H7 (cell line): ENCODE measurements at places on chromosomes 3 and 15.

GRCh38 chr3:56795097-56795828 lies 6.5 kb downstream of the ARHGEF3 start:
- no peak for DNase-seq

DNA sequence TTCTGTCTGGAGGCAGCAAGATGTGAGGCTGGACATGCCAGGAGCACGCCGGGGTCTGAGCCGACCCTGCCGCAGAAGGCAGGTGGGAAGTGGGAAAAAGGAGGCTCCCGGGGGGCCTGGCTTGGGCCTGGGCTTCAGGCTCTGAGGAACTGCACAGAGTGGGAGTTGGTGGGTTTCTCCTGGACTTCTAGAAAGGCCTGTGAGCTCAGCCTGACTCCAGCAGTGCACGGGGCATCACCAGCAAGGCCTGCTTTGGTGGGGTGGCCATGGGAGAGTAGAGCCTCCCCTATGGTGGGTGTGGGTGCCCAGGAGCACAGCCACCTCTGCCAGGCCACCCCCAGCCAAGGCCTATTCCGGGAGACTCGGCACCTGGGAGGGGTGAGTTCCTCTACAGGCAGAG lies 18.1 kb upstream of the SLC41A3 start:
- DNase-seq: no peak

DNA sequence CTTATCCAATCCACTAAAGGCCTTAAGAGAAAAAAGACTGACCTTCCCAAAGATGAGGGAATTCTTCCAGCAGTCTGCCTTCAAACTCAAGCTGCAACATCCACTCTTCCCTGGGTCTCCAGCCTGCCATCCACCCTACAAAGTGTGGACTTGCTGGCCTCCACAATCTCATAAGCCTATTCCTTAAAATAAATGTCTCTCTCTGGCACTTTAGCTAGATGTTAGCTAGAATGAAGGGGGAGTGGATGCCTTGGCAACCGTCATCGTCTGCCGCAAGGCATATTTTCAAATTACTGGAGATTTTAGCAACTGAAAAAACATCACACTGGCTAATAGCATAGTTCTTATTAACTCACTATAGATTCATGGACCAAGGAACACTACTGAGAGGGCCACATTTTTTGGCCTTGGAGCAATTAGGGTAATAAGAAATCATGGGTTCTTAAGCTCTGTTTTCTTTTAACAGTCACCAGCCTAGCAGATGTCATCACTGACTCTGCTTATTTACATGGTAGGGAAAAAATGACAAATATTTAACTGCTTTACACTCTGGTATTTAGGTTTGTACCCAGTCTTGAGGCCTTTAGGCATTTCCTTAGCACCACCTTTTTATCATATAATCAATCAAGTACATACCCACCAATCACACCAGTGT lies 245.3 kb downstream of the MYRIP start:
- no peak for DNase-seq

DNA sequence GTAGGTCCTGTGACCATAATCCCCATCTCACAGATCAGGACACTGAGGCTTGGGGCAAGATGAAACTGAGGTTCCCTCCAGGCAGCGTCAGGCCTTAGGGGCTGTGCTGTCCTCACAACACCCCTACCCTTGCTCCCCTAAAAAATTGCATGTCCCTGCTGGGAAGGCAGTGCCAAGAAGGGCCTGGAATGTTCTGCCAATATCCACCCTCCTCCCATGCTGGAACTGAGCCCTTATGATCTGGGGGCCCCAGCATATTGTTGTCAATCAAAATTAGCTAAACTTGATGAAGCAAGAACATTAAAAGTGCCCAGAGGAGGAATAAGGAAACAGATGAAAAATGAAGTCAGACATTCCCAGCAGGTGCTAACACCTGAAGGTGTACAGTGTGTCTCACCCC lies 13.4 kb upstream of the RTP3 start:
- no peak for DNase-seq

DNA sequence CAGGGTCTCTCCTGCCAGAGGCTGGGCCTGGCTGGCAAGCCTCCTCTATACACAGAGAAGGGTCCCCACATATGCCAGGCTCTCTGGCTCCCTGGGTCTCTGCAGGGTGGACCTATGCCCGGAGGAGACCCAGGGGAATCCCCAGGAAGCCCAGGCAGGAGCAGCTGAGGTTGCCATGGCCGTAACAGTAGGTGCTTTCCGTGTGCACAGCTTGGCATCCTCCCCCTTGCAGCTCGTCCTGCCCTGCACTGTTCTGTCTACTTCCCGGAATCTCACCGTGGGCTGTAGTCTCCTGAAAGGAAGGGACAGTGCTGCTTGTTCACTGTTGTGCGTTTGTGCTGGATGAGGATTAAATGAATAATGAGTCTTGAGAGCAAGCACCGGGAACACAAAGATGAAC lies 47.8 kb downstream of the DAPK2 start:
- DNase-seq: no peak

DNA sequence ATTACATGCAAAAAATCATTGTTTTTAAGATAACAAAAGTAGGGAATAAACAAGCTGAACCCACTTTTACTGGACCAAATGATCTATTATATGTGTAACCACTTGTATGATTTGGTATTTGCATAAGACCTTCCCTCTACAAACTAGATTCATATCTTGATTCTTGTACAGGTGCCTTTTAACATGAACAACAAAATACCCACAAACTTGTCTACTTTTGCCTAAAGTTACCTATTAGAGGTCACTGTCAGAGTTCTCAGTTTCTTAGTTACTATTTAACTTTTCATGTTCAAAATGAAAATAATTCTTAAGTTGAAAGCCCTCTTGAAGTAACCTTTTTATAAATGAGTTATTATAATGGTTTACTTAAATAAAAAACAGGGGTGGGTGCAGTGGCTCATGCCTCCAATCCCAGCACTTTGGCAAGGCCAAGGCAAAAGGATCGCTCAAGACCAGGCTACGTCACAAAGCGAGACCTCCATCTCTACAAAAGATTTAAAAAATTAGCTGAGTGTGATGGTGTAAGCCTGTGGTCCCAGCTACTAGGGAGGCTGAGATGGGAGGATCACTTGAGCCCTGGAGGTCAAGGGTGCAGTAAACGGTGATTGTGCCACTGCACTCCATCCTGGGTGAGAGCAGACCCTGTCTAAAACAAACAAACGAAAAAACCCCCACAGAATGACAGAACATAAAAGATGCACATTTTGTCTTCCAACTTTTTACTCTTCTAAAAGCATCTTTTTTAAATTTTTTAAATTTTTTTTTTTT lies 16.0 kb downstream of the ACTR8 start:
- DNase-seq: no peak

- no peak for DNase-seq
These were observed 2.4 kb downstream of the CISH start for GRCh38 chr3:50609071-50609762.

- no peak for DNase-seq
These were observed 17.4 kb upstream of the RBMS3 start for GRCh38 chr3:29263476-29263875.

DNA sequence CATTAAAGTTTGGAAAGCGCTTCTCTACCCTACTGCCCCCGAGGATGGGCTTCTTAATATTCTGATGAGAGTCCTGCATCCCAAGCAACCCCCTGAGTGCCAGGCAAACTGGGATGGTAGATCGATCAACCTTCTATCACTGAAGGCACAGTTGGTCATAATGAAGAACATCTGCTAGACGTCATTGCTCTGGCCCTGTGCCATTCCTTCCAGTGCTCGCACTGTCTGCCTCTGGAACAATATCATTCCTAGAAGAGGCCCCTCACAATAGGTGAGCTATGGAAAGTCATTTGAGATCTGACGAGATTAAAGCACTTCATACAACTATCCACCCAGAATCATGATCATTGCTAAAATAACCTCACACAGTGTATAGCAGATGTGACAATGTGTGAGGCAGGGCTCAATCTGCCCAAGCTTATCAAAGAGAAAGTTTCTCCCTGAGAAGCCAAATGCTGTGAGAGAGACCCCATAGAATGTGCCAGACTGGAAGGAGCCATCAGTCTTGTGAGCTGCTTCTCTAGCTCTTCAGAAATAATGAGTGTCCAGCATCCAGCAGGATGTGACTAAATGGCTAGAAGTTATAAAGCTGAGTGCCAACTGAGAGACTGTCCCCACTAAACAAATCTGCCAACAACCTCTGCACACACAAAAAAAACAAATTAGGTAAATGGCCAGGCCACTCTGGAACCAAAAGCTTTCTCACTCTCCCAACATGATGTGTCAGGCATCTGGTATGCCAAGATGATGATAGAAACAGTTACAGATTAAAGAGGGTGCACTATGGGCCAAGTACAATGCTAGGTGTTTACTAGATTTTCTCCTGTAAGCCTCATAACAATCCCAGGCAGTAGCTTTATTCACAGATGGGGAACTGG lies 165.5 kb downstream of the NECTIN3 start:
- DNase-seq: no peak
